SJCRH30 (cell line): ENCODE measurements at places on chromosomes 2 and 18.

- no peak for DNase-seq
Observed at GRCh38 chr18:46639386-46639785, 17.6 kb downstream of the LOXHD1 start.

- no peak for DNase-seq
Observed at GRCh38 chr18:27235218-27235870, 50.2 kb upstream of the CHST9 start.

GRCh38 chr18:35905436-35905835 is 67.0 kb upstream of the RMP24 start:
- no peak for DNase-seq

- DNase-seq: no peak
Observed at GRCh38 chr2:227597998-227598397, 695 bp upstream of the SCYGR2 start.

DNA sequence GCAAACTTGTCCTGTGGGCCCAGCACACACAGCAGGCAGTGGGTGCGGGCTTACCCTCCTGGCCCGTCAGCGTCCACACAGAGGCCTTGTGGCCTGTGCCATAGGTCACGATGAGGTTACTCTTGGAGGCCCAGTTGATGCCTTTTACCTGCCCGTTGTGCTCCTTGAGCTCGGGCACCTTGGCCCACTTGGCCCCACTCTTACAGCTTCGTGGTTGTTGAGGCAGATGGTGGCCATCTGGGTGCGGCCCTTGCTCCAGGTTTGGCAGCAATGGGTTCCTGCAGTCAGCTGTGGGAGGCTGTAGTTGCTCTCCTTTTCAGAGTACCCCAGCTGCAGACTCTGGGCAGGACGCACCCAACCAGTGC is 45.5 kb upstream of the PTH2R start:
- DNase-seq: no peak

GRCh38 chr2:28084564-28084963 is 194.0 kb downstream of the BABAM2 start:
- DNase-seq: no peak

DNA sequence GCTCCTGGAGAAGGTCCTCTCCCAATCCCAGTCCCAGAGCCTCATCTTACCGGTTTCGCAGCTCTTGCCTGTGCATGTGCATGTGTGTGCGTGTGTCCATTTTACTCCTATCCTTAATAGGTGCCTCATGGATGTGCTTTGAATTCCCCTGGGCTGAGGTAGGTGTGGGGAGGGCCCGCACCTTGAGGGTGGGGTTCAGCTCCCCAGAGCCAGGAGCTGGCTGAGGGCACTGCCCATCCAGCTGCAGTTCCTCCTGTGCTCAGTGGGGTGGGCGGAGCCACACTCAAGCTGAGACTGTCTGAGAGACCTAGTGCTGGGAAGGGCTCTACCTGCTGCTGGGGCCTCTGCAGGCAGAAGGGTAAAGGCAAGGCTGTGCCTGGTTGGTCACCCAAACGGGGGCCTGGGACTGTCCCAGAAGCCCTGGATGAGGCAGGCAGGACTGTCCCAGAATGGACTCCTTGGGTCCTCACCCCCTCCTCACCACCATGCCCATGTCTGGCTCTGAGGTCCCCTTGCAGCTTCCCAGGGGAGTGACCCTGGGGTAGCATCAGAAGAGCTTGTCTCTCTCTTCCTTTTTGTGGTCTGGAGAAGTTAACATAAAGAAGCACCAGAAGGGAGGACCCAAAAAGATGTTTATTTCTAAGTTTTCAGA is 8.9 kb downstream of the GDF7 start:
- no peak for DNase-seq

DNA sequence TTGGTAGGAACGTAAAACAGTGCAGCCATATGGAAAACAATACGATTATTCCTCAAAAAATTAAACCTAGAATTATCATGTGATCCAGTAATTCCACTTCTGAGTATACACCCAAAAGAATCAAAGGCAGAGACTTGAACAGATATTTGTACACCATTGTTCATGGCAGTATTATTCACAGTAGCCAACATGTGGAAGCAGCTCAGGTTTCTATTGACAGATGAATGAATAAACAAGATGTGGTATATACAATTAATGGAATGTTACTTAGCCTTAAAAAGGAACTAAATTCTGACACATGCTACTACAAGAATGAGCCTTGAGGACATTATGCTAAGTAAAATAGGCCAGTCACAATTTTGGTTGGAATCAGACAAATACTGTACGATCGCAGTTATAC is 14.2 kb upstream of the RTTN start:
- no peak for DNase-seq

GRCh38 chr2:18299423-18300212 is 260.8 kb downstream of the RDH14 start:
- DNase-seq: peak; percentile 68

- no peak for DNase-seq
Observed at GRCh38 chr2:131154647-131155046, 49.5 kb downstream of the PLEKHB2 start.

- DNase-seq: no peak
Observed at GRCh38 chr2:205002390-205002789, 457.1 kb downstream of the PARD3B start.

- no peak for DNase-seq
Observed at GRCh38 chr2:55772109-55772980, 78.7 kb upstream of the PNPT1 start.

- DNase-seq: no peak
Observed at GRCh38 chr2:47782381-47782670, 619 bp upstream of the MSH6 start.

- no peak for DNase-seq
Observed at GRCh38 chr2:174210862-174211261, 37.5 kb downstream of the OLA1 start.

DNA sequence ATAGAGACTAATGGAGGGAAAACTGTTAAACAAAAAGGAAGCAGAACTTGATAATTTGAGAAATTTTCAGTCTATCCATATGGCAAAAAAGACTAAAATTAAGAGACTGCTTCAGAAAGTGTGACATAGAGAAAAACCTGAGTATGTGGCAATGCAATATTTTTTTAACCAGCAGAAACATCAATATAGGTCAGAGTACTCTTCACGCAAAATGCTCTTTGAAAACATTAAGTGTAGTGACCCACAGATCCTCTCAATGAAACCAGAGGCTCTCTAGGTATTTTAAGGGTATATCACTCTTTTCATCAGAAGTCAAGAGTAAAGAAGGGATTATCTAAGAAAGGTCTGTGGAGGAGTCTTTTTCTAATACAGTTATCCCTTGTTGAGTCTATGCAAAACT is 1394.8 kb downstream of the DSC3 start:
- no peak for DNase-seq

DNA sequence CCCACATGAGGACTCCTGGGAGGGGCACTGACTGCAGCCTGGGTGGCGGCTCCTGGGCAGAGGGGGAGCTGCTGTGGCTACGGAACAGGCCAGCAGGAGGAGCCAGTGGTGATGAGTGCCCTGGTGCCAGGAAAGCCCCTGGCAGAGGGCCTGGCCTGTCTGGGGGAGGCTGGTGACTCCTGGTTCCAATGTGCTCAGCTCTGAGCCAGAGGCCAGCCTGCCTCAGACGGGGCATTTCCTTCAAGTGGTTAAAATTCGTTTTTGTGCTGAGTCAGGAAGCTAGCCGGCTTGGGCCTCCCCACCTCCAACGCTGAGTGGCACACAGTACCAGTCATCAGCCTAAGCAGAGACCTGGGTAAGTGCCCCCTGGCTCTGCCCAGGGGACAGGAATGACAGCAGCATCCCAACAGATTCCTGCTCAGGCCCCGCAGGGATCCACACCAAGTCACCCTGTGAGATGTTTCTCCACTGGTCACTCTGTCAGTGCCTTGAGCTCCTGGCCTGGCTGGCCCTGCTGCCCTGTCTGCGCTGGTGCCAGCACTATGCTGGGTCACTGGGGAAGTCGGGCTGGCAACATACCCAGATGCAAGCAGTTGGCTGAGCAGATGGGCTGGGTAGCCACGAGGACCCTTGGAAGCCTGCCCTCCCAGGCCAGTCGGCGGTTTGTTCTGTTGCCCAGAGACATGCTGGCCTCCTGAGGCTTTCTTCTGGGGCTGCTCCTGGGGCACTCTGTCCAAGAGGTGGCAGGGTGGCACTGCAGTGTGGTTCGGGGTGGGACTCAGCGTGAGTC is 7.1 kb upstream of the KLF11 start:
- DNase-seq: no peak

GRCh38 chr18:3368193-3368592 is 81.8 kb upstream of the TGIF1 start:
- DNase-seq: no peak

DNA sequence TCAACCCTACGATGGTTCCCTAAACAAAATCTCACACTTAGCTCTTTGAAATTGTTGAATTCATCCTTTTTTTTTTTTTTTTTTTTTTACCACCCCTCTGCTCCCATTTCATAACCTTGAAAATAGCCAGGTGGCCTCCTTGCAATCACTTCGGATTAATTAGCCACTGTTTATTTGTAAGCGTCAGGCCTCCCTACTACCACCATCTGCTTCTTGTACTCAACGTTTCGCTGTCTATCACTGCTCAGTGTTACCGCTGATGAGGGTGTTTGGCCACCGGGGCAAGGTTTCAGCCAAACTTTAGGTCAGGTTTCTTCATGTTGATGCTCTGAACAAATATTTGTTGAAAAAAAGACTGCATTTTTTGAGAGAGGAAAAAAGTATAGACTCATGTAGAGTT is 183.2 kb downstream of the EPHA4 start:
- DNase-seq: no peak

- no peak for DNase-seq
Observed at GRCh38 chr2:136486115-136486514, 279.2 kb upstream of the THSD7B start.

DNA sequence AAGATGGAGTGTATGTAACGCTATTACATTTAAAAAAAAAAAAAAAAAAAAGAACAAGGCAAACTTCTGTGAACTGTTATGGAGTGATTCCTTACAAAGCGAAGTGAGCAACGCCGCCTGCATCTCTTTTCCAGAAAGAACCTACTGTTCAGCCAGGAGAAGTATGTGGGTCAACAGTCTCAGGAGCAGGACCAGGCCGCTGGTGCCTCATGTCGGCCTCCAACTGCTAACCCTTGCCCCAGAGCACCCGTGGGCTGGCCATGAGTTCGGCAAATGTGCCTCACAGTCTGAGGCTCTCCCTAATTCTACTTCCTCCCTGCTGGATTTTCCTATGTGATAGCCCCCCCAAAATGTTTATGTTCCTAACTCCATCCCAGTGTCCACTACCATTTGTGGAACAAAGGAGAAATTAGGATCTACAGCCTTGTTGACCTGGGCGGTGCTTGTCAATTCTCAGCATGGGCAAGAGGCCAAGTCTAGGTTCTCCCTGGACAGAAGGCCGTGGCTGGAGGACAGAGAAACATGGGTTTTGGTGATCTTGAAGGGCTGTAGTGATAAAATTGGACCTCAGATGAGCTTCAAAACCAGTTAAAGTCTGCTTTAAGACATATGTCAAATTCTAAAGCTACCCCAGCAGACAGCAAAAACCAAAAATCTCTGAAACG is 15.9 kb downstream of the FAM168B start:
- no peak for DNase-seq

- no peak for DNase-seq
Observed at GRCh38 chr2:226903179-226903578, 67.3 kb downstream of the RHBDD1 start.

DNA sequence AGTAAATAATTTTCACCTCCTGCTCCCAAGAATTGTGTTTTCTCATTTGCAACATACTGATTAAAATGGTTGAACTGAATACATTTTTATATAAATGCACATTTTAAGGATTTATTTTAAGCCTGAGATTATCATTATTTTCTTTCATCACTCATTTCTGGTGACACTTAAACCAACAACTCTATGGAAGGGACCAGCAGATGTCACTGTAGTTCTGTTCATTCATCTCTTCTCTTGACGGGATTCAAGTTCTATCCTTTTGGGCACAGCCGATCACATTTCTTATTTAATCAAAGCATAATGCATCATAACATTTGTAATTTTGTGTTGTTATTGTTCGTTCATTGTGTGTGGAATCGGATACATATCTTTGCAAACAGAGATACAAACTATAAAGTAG is 417.9 kb downstream of the HRH4 start:
- peak; percentile 4 for DNase-seq

- DNase-seq: no peak
Observed at GRCh38 chr2:11029136-11029535, 117.4 kb downstream of the KCNF1 start.

- no peak for DNase-seq
Observed at GRCh38 chr18:26133652-26134051, at the start of gene PSMA8. PSMA8 (plus strand) TSS chr18:26133869; CDS start chr18:26133966, 97 bp downstream.

DNA sequence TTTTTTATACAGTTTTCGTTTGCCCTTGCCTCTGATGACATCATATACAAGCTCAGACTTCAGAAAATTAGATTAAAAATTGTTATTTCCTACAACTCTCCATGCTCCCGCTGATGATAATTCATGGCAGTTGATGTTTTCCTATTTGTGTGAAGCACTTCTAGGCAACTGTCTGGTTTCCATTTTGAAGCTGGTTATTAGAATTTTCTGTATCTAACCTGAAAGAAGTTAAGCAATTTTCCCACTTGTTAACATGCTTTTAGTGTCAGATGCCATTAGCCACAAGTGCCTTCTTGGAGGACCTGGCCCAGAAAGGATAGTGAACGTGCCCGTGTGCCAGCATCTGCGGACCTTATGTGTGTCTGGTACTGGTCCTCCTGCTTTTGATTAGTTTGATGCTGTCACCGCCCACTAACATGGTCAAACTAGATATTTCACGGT is 347.6 kb upstream of the RAB12 start:
- no peak for DNase-seq

- peak; percentile 87 for DNase-seq
Observed at GRCh38 chr2:231687133-231687852, 21.0 kb upstream of the PTMA start.
